ENCODE measurements at places on chromosomes 5 and 9.

DNA sequence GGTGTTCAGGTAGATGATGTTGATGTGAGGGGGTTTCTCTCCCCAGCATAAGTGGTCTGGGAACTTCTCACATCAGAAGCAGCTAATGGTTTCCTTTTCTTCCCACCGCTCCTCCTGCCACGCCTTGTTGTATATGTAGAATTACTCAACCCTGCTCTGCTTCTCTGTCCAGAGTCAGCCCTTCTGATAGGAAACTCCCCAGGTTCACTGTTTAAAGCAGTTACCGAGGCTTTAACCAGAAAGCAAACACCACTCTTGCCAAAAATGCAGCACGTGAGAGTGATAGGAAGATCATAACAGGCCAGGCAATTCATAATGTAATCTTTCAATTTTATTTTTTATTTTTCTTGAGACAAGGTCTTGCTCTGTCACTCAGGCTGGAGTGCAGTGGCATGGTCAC, 10.5 kb upstream of the TMEM252 start:
- no peak for DNase-seq

- DNase-seq, result no peak
These were observed 11.6 kb upstream of the CETN3 start for GRCh38 chr5:90421136-90421535.

- no peak for DNase-seq
These were observed 43.0 kb downstream of the FXN start for GRCh38 chr9:69078581-69078980.

DNA sequence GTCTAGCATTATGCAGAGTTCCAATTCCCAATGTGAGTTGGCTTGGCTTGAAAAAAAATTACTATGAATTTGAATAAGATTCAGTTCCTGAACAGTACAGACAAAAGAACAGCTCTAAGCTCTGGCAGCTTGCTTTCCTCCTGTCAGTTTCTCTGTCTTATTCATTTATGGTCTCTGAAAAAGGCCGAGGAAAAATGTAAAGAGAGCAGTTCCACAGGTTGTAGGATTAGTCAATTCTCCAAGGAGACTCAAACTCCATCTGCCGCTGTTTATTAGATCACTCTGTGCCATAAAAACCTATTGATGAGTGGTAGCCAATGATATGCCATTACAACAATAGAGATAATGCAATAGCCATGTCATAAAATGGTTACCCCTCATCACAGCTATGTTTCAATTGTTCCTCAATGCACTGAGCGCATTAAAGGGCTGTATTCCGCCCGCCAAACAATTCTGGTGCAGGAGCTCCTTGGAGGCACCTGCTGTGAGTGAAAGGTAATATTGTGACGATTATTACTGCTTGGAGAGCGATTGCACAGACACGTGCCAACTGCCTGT, 188.2 kb downstream of the ARRDC3 start:
- DNase-seq, result no peak

DNA sequence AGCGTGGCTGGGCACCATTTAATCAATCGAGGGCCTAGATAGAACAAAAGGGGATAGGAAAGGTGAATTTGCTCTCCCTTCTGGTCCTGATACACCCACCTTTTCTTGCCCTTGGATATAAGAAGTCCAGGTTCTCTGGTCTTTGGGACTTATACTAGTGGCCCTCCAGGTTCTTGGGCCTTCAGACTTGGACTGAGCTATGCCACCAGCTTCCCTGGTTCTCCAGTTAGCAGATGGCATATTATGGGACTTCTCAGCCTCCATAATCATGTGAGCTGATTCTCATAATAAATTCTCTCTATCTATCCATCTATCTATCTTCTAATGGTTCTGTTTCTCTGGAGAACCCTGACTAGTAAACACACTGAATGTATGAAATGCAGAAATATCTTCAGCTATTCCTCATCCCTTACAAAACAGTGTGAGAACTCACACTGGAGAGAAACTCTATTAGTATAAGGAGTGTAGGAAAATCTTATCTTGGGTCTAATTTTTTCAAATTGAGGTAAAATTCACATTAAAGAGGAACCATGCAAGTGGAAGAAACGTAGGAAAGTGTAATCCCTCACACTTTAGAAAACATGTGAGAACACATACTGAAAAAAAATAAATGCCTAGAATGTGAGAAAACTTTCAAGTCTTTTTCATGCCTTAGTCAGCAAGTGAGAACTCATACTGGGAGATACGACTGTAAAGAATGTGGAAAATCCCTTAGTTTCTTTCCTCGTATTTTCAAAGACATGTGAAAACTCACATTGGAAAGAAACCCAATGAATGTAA, 15.5 kb downstream of the PCDHB15 start:
- DNase-seq, result no peak

- DNase-seq, result peak; percentile 16
These were observed 232.6 kb downstream of the EPB41L4A start for GRCh38 chr5:112186401-112186990.

- DNase-seq, result no peak
These were observed 312.8 kb downstream of the SEMA5A start for GRCh38 chr5:9233035-9233434.

GRCh38 chr5:34022121-34022705, 14.4 kb upstream of the AMACR start:
- DNase-seq, result peak; percentile 21

Data from CD4-positive, alpha-beta T cell treated with Interleukin-21 for 1 hour (primary cell).